ENCODE measurements at places on chromosomes 4 and X.

DNA sequence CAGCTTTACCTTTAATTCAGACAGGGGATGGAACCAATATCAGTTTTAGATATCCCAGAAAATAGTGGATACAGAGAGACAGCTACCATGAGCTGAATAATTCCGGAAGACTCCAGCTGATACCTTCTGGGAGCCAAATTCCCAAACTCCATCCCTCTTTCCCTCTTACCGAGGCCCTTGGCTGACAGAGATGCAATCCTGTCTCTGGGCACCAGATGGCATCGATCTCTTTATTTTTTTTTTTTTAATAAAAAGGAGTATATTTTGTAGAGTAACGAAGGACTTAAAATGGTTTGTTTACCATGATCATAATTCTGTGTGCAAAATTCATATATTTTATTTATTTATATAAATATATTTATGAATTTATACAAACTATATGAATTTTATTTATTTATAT is 31.0 kb downstream of the RAB40A start:
- no peak for DNase-seq

DNA sequence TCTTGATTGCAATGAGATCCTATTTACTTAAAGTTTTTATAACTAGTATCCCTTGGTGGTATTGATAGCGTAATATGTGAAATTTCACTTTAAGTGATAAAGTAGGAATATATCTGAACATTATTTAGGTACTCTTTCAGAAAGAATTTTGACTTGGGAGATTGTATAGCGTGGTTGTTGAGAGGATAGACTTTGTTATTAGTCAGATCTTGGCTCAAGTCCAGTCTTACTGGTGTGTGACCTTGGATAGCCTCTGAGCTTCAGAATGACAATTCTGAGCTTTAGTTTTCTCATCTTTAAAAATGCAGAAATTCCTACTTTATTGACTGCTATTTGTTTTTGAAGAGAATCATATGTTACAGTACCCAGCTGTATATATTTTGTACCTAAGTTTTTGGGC is 32.6 kb downstream of the DCK start:
- peak; percentile 41 for DNase-seq

DNA sequence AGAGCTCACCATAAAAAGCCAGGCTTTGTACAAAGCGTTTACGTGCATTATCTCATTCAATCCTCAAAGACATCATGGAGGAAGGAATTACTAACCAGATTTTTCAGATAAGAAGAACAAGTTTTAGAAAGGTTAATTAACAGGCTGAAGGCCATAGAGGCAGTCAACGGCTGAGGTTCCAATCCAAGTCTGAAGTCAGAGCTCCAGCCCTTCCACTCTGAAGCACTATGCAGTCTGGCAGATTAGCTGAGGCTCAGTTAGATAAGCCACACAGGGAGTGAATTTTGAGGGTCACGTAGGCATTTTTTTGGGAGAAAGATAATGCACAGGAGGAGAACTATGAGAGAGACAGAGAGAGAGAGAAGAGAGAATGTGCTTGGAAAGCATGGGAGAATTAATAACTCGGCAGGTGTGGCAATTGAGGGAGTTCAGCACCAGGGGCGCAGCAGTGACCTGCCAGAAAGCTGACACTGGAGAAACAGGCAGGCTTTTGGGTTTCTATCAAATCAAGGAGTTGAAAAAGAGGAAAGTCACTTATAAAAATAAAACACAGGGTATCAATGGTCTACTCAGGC is 116.5 kb upstream of the NAP1L5 start:
- DNase-seq: no peak

GRCh38 chr4:25915353-25915705 is 1.3 kb downstream of the SMIM20 start:
- DNase-seq: no peak

GRCh38 chr4:73822389-73822788 is 14.1 kb upstream of the CXCL6 start:
- no peak for DNase-seq

Measured in amniotic stem cell (primary cell).